Mononuclear cell (primary cell): ENCODE measurements at places on chromosomes 3 and 15. TPM values are rescaled to one million over a fixed set of nuclear protein-coding genes. Genes with fewer than 3 reads are reported as not detected.

The CIB2 gene
- 1.9 TPM for total RNA-seq

The MORC1 gene
- total RNA-seq = 0.84 TPM

The PTPN23 gene
- 14.9 TPM for total RNA-seq

The PROK2 gene
- total RNA-seq = 16.0 TPM

The CHRFAM7A gene
- 5.1 TPM for total RNA-seq

The WDR93 gene
- total RNA-seq = not detected

The SOX2 gene
- under 0.01 TPM for total RNA-seq

The IQSEC1 gene
- total RNA-seq = 135 TPM

The GABRB3 gene
- total RNA-seq = 0.10 TPM

The CD276 gene
- total RNA-seq = 0.21 TPM

The ADAMTS9 gene
- total RNA-seq = not detected

The IL17RE gene
- total RNA-seq = 0.10 TPM

The TIPARP gene
- total RNA-seq = 213 TPM

The PIGZ gene
- total RNA-seq = 1.0 TPM

The FSIP1 gene
- 0.94 TPM for total RNA-seq

The FAM81A gene
- 0.94 TPM for total RNA-seq

The ZNF80 gene
- 1.2 TPM for total RNA-seq

The LRRC31 gene
- not detected for total RNA-seq

The GAP43 gene
- not detected for total RNA-seq

The GOLGA8J gene
- total RNA-seq = not detected

The ROPN1 gene
- not detected for total RNA-seq
